ENCODE measurements at places on chromosomes 12 and 14.

DNA sequence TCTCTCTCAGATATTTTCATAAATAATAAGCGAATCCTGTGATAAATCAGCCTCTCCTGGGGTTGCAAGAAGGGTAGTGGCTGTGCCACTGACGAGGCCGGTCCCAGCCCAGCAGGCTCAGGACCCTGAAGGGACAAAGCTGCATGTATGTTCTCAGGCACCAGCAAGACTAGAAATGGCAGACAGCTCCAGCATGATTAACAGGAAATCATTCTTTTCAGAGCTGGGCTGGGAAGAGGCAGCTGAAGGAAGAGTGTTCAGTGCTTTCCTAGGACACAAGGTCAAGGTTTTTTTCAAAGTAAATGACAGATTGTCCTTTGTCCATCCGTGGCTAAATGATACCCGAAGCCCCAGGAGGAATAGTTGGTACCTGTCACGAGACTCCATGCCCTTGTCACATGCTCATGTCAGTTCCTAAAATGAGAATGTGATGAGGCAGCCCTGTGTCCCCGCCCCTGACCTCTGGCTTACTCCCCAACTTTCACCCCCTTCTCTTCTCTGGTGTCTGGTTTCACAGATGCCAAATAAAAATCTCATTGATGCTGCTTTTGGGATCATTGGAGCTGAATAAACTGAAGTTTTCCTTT lies 65.1 kb downstream of the PPP1R36 start:
- no peak for DNase-seq

DNA sequence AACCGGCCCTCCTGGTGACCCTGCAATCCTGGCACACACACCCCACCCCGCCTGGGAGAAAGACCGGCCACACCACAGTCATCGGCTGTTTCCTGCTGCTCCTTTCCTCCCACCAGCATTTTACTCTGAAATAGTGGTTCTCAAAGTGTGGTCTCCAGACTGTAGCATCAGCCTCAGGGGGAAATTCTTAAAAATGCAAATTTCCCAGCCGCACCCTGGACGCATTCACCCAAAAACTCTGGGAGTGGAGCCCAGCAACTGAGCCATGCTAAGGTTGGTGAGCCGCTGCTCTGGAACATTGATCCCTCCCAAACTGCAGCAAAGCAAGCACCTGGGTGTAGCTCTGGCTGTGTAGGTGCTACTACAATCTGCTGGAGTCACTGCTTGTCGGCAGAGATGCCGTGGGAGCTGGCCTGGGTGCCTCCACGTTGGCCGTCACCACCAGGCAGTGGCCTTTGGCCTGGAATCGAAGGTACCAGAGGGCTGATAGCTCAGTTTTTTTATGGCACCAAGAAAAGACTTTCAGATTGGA lies 38.4 kb upstream of the BCL2L14 start:
- DNase-seq, result no peak

GRCh38 chr12:82600379-82600778 lies 86.3 kb upstream of the TMTC2 start:
- no peak for DNase-seq

- DNase-seq, result no peak
These were observed 3.9 kb downstream of the CTDSP2 start for GRCh38 chr12:57842342-57843294.

DNA sequence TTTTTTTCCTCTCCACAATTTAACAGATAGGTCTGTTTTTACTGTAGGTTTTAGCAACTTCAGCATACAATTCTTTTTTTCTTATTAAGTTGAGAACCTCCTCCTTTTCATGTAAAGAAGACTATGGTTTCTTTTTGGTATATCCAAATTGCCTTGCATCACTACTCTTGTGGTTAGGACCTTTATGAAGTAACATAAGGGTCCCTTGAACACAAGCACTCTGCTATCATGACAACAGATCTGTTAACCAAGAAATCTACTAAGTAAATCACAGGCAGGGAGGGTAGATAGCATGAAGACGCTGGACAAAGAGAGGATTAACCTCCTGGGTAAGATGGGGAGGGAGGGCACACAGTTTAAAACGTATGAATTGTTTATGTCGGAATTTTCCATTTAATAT lies 380.6 kb downstream of the CCDC91 start:
- DNase-seq, result no peak

DNA sequence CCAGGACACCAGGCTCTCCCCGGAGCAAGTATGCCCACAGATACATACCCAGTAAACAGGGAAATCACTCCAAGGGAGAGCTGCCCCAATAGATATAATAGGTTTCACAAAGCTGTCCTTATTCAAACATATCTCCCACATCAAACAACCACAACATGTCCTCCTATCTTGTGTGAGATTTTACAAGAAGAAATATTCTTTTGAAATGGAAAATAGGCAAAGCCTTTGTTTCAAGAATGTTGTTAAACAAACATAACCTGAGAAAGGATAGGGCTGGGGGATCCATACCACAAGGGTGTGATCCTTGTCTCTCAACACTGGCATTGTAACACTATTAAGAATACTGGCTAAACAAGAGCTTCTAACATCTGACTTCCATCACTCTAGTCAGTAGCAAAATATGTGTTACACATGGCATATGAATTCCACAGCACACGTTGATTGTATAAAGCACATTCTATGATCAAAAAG lies 32.9 kb downstream of the LGR5 start:
- no peak for DNase-seq

DNA sequence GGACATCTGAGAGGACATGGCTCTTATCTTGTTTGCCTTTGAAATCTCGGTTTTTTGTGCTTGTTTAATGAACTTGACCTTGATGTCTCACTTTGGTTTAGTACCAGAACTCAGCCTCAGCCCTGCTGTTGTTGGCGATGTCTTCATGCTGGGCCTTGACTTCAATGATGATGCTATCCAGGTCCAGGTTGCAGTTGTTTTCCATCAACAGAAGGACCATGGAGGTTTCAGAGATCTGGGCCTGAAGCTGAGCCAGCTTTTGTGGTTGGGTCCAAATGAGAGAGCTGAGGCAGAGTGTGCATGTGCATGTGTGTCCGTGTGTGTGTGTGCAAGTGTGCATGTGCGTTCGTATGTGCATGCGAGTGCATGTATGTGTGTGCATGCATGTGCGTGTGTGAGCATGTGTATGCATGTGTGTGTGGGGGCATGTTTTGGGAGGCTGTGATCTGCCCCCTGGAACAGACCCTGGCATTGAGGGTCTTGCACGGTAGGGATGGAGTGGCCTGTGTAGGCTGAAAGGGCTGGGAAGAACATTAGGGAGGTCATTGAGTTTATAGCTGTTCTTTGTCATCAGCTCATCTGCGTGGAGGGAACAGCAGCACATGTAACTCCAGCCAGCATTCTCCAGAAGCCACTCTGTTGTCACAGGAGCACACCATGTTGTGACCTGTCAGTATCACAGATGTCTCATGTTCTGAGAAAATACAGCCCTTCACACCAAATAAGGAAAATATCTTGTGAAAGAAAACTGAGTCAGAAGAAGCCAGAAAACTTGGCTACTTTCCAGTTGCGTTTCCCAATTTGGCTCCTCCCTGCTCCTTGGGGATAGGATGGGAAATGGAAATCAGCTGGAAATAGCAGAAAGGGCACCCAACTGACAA lies 10.0 kb upstream of the KRT82 start:
- DNase-seq, result no peak

DNA sequence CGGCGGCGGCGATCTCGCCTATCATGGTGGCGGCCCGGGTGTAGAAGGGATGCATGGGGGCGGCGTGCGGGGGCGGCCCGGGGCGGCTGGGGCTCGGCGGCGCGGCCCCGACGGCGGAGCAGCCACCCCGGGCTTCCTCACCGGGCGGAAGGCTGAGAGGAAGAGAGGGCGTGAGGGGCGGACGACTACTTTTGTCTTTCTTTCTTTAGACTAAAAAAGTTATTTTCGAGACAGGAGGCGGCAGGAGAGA lies 240 bp downstream of the BTG1 start:
- DNase-seq, result no peak

GRCh38 chr14:58133739-58134138 lies 18.3 kb downstream of the ARMH4 start:
- DNase-seq, result no peak

GRCh38 chr12:96120359-96121100 lies 73.6 kb upstream of the ELK3 start:
- DNase-seq, result peak; percentile 37

- DNase-seq, result no peak
These were observed 47.8 kb downstream of the SLC41A2 start for GRCh38 chr12:104910196-104910840.

DNA sequence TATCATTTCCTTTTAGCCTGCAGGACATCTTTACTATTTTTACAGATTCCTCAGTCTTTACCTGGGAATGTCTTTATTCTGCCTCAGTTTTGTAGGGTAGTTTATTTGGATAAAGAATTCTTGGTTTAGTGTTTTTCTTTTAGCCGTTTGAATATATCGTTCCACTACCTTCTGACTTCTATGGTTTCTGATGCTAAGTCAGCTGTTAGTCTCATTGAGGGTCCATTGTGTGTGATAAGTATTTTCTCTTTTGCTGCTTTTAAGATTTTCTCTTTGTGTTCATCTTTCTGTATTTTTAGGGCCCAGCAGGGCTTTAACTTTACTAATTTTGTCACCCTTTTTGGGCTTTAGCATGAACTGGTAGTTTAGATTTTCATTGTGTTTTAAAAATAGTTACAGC lies 113.5 kb downstream of the MNAT1 start:
- DNase-seq, result no peak

Data from CD4-positive, alpha-beta T cell treated with Interferon gamma for 1 hour (primary cell).